Esophagus squamous epithelium (tissue), 5 donors: ENCODE measurements at places on chromosomes 4 and X. TPM values are rescaled to one million over a fixed set of nuclear protein-coding genes. Genes with fewer than 3 reads are reported as not detected.

DIPK2B gene
- 11.6 TPM for total RNA-seq

GLRB gene
- 0.38 TPM for total RNA-seq

GABRG1 gene
- not detected for total RNA-seq

MAGEA12 gene
- not detected for total RNA-seq

NXF2 gene
- not detected for total RNA-seq

TLR1 gene
- total RNA-seq: 11.1 TPM

ERCC6L gene
- total RNA-seq: 1.9 TPM
